ENCODE measurements at places on chromosomes 2 and 18. TPM values are rescaled to one million over a fixed set of nuclear protein-coding genes. Genes with fewer than 3 reads are reported as not detected.

ESPNL gene
- 0.05 TPM for polyA plus RNA-seq

SLC25A12 gene
- polyA plus RNA-seq: 13.0 TPM

DUSP19 gene
- 0.85 TPM for polyA plus RNA-seq

IL36A gene
- not detected for polyA plus RNA-seq

DOK6 gene
- polyA plus RNA-seq: 5.4 TPM

ERMN gene
- polyA plus RNA-seq: not detected

XDH gene
- 0.33 TPM for polyA plus RNA-seq

CHRND gene
- not detected for polyA plus RNA-seq

CLHC1 gene
- polyA plus RNA-seq: 3.8 TPM

MAPRE3 gene
- polyA plus RNA-seq: 20.2 TPM

ABCB11 gene
- polyA plus RNA-seq: not detected

HNMT gene
- polyA plus RNA-seq: 1.8 TPM

RNF152 gene
- polyA plus RNA-seq: 7.9 TPM

C2orf92 gene
- polyA plus RNA-seq: 5.6 TPM

IL1F10 gene
- polyA plus RNA-seq: not detected

TRIM43 gene
- 0.23 TPM for polyA plus RNA-seq

CARF gene
- 8.3 TPM for polyA plus RNA-seq

PKDCC gene
- 16.0 TPM for polyA plus RNA-seq

GALNT13 gene
- 0.33 TPM for polyA plus RNA-seq

Data from SK-N-SH (cell line).